ENCODE measurements at places on chromosomes 2 and 18. TPM values are rescaled to one million over a fixed set of nuclear protein-coding genes. Genes with fewer than 3 reads are reported as not detected.

DNA sequence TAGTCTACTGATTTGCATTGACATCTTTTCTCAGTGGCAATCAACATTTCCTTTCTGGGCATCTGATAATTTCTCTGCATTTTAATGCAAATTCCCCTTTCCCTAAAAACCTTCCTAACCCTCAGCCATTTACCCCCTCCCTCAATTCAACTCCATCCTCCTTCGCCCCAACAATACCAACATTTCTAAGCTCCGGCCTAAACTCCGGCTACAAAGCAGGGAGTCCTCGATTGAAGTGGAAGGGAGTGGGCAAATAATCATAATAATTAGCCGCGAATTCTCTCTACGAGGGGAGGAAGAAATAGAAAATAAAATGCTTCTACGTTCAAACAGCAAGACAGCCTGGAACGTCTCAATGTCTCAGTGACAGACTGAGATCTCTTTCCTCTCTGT lies 4.6 kb downstream of the BCL11A start:
- no peak for DNase-seq

DNA sequence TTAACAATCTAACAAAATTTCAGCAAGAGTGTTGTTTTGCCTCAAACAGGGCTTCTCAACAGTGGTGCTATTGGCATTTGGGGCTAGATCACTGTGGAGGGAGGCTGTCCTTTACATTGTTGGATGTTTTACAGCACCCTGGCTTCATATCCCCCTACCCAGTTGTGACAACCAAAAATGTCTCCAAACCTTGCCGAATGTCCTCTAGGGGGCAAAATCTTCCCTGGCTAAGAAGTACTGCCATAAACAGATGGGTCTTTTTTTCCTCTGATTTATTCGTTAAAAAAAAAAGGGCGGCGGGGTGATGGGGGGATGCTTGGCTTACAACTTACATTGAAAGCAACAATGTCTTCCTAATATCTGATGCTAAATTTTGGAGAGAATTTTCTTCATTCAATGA lies 207.6 kb upstream of the CCDC150 start:
- DNase-seq: no peak

- DNase-seq: no peak
Observed at GRCh38 chr18:76827205-76828200, 5.1 kb downstream of the ZNF236 start.

DNA sequence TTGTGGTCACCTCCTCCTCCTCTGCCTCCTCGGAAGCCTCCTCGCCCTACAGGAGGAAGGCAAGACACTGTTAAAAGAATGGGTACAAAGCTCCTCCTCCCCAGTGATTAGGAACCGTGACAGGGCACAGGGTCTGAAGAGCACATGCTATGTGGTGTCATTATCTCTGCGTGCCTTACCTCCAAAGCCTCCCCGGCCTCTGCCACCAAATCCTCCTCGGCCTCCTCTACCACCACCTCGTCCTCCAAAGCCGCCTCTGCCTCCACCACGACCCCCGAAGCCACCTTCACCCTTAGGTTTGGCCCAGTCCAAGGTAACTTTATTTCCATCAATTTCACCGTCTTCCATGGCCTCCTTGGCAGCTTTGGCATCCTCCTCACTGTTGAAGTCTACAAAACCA lies 9.1 kb downstream of the NCL start:
- DNase-seq: no peak

DNA sequence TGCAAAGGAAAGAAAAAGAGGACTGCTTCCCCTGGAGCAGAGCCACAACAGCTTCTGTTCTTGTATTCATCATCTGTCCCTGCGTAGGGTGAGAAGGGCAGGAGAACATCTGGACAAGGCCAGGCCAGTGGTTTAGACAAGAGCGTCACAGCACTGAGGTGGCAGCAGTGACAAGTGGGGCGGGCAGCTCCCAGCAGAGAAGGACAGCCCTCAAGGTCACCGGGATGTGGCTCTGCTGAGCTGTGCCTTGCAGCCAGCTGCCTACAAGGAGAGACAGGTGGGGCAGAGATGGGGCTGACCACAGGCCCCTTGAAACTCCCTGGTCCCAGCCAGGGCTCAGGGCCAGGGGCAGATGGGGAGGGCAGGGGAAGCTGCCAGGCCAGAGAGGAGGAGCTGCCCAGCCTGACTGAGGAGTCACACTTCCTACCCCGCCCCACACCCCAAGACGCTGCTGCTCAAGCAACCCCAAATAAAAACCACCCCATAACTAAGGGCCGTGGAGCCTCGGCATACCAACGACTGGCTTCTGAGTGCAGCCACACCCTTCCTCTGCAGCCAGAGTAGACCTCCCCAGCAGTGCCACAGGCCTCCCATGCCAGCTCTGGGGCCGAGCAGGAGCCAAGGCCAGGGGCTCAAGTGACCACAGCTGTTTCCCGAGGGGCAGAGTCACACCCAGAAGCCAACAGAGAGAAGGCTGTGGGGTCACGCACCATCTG lies 5.4 kb downstream of the RAB11FIP5 start:
- DNase-seq: no peak

GRCh38 chr2:25590921-25591505 lies 82.4 kb downstream of the DTNB start:
- DNase-seq: no peak

DNA sequence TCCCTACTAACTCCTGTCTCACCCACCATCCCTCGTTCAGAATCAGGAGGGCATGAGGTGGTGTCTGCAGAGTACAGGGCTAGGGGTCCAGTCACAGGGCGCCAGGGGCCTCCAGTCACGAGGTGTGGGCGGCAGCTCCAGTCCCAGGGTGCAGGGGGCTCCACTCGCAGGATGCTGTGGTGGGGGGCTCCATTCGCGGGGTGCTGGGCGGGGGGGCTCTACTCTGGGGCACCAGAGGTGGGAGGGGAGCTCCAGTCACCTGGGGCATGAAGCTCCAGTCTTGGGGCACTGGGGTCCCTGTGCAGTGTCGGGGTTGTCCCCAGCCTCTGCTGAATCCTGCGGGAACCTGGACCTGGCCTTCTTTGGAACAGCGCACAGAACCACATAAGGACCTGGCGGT lies 66.0 kb downstream of the EIPR1 start:
- DNase-seq: no peak

GALNT5 gene
- not detected for total RNA-seq

- no peak for DNase-seq
Observed at GRCh38 chr18:37341016-37341415, 224.6 kb downstream of the CELF4 start.

GRCh38 chr2:60855989-60856669 lies 25.2 kb upstream of the REL start:
- no peak for DNase-seq

GRCh38 chr2:18267501-18267900 lies 293.0 kb downstream of the RDH14 start:
- no peak for DNase-seq

Data from omental fat pad (tissue), 4 donors.